ENCODE measurements at places on chromosomes 16 and 17.

DNA sequence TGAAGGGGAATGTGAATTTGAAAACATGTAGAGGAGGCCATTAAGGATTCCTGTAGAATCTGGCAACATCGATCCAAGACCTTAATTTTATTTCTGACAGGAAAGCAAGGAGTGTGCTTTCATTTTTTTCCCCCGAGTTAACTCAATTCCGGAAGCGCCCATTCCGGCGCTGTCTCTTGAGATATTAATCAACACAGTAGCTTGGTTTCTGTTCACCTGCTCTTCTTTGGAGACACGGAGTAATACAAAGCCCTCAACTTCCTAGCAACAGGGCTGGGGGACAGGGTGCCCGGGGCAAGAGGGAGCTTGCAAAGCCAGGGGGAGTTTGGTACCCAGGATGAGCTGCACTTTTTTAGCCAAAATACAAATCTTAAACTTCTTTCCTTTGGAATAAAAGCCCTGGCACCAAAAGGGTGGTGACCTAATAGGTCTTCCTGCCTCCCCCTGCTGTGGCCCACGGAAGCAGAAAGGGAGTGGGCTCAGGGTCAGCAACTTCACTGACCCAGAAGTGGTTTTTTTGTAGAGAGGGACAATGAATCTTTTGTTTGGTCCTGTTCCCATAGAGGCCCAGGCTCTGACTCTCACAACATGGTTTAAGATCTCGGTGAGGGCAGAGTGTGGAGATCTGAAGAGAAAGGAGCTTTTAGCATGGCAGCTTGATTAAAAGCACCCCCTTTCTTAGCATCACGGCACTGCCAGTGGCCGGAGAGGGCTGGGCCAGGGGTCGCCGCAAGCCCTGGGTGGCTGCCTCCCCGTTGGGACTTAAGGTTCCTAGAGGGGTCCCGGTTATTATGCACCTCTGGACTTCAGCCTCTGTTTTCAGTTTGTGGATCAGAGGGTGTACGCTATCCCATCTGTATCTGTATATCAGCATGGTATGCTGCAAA lies 207.3 kb downstream of the CCDC182 start:
- peak overlapping the region; percentile 34 for H3K27ac ChIP-seq
- peak overlapping the region; percentile 23 for H3K4me3 ChIP-seq
- no peak for DNase-seq
- H3K36me3 ChIP-seq = peaks cover 3% of the 10 kb centered on the region

DNA sequence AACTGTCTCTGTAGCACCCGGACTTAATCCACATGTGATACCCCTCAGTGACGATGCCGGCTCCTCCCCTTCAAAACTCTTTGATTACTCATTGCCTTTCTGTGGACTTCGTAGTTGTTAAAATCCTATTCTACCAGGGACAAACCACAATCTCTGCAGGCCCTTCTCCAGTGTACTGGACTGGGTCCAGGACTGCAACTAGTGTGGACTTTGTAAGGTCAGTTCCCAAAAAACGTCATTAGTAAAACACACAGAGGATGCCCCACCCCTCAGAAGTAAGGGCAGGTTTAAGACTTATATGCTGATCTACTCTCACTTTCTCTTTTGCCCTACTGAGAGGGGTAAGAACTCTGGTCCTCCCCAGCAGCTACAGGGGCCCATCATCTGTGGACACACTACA lies 10.5 kb upstream of the NUDT7 start:
- H3K27me3 ChIP-seq = no peaks in the 10 kb centered on the region
- no peaks in the 10 kb centered on the region for H3K36me3 ChIP-seq
- H3K4me3 ChIP-seq = no peak overlapping the region

GRCh38 chr17:66840061-66840460 lies 5.1 kb downstream of the CACNG5 start:
- H3K36me3 ChIP-seq = no peaks in the 10 kb centered on the region
- no peak overlapping the region for H3K27ac ChIP-seq
- H3K27me3 ChIP-seq = no peaks in the 10 kb centered on the region
- H3K4me1 ChIP-seq = no peaks in the 10 kb centered on the region
- no peak overlapping the region for H3K4me3 ChIP-seq

- H3K27me3 ChIP-seq = no peaks in the 10 kb centered on the region
- H3K36me3 ChIP-seq = peaks cover 45% of the 10 kb centered on the region
- H3K4me3 ChIP-seq = no peak overlapping the region
- no peak overlapping the region for H3K27ac ChIP-seq
- no peak for DNase-seq
Observed at GRCh38 chr16:12098429-12099310, 122.1 kb downstream of the SNX29 start.

GRCh38 chr17:6755731-6756184 lies at the start of gene XAF1:
XAF1 (plus strand) TSS chr17:6756046; CDS start chr17:6756079, 33 bp downstream.
- peaks cover 9% of the 10 kb centered on the region for H3K4me1 ChIP-seq
- H3K4me3 ChIP-seq = peak within 1 kb of the TSS; percentile 90
- H3K36me3 ChIP-seq = peaks cover 25% of the 10 kb centered on the region
- H3K27me3 ChIP-seq = no peaks in the 10 kb centered on the region
- H3K27ac ChIP-seq = peak within 1 kb of the TSS; percentile 83

DNA sequence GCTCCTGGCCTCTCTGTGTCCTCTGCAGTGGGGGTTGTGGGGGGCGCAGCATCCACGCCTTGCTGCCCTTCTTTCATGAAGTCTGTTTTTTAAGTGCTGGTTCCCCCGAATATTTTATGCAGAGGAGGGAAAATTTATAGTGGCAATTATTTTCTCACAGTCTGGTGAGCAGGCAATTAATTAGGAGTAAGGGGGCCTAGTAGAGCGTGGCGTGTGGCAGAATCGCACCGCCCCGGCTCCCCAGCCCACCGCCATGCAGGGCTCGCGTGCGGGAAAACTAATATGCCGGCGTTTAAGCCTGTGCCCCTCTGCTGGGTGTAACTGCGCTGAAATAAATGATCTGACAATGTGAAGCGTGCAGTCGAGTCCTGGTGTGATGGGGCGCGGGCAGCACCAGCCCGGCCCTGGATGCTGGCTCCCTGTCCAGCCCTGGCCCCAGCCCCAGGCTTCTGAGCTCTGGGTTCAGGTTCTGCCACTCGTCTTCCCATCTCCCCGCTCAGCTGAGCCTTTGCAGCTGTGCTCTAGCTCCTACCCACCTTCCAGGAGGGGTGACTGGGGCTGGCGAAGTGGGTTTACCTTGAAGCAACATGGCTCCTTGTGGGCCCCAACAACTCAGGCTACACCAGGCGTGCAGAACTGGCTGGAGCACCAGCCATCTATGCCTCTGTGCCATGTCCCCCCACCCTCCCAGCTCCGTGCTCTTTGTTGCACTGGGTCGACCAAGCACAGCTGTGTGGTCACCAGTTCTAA lies 13.8 kb downstream of the ENGASE start:
- DNase-seq = no peak
- no peaks in the 10 kb centered on the region for H3K27me3 ChIP-seq
- H3K4me1 ChIP-seq = no peaks in the 10 kb centered on the region
- H3K4me3 ChIP-seq = no peak overlapping the region
- H3K27ac ChIP-seq = no peak overlapping the region
- H3K36me3 ChIP-seq = peaks cover 30% of the 10 kb centered on the region

- DNase-seq = no peak
- no peak overlapping the region for H3K27ac ChIP-seq
- peaks cover 5% of the 10 kb centered on the region for H3K4me1 ChIP-seq
- no peak overlapping the region for H3K4me3 ChIP-seq
Observed at GRCh38 chr16:15770512-15770911, 86.3 kb downstream of the MYH11 start.

DNA sequence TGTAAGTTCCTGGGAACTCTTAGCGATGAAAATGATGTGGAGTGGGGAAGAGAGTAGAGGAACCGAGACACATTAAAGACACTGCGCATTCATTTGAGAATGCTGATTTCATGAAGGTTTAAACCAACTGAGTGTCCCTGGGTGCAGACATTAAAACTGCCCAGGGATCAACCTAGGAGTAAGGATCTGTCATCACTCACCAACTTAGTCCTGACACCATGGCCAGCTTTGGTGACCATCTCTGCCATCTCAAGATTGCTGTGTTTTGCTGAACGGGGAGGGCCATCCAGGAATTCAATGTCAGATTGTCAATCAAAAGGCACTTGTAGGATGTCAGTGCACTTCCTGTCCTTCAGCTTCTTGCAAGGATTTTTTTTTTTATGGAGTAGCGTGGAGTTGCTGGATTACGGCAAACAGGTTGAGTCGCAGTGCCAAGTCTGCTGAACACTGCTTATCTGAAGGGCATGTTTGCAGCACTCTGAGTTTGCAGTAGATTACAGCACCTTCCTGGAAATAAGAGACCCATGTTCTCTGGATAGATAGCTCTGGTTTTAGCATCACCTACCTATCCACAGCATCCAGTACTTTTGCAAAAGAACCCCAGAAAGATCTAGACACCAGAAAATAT lies 258.1 kb upstream of the IRX3 start:
- H3K36me3 ChIP-seq = no peaks in the 10 kb centered on the region
- DNase-seq = no peak
- H3K4me1 ChIP-seq = no peaks in the 10 kb centered on the region

DNA sequence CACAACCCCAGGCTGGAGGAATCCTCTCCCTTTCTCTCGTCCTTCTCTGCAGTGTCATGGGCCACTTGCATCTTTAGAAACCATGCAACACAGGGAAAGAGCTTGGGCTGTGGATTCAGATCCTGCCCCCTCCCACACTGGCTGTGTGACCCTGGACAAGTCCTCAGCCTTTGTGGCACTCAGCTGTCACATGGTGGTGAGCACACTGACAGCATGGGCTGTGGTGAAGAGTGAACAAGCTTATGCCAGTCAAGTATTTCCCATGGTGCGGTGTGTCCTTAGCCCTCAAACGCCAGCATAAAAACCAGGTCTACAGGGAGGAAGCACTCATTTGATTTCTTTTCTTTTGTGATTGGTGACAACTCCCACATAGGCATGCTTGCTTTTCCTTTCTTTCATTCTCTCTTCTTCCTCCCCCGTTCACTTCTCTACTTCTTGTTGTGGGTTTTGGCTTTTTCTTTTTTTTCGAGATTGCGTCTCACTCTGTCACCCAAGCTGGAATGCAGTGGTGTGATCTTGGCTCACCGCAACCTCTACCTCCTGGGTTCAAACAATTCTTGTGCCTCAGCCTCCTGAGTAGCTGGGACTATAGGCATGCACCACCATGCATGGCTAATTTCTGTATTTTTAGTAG lies 314.2 kb downstream of the CPPED1 start:
- peaks cover 9% of the 10 kb centered on the region for H3K36me3 ChIP-seq
- no peak overlapping the region for H3K4me3 ChIP-seq
- no peaks in the 10 kb centered on the region for H3K4me1 ChIP-seq
- DNase-seq = no peak
- H3K27ac ChIP-seq = no peak overlapping the region

GRCh38 chr17:45946841-45947256 lies 52.2 kb upstream of the STH start:
- H3K27ac ChIP-seq = no peak overlapping the region
- H3K27me3 ChIP-seq = peaks cover 44% of the 10 kb centered on the region
- peaks cover 13% of the 10 kb centered on the region for H3K4me1 ChIP-seq
- DNase-seq = no peak
- no peaks in the 10 kb centered on the region for H3K36me3 ChIP-seq
